ENCODE measurements at places on chromosomes 7 and 10.

GRCh38 chr10:43198682-43199005, 60.4 kb downstream of the CSGALNACT2 start:
- no peak for DNase-seq

GRCh38 chr7:4281231-4281993, 400.7 kb upstream of the FOXK1 start:
- no peak for DNase-seq

DNA sequence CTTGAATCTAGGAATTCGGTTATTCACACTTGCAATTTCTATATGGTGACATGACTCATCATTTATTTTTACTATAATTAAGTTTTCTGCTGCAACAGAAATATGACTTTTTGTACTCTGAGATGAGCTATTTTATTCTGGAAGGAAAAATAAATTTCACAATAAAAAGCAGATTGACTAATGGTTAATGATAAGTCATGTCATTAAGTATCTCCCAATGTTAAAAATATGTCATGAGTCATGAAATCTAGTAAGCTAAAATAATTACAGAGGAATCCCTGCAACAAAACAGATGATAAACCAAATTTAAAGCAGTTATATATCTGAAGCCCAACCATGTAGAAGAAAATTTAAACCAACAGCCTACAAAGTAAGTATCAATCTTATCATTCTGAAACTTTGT, 149.2 kb downstream of the CACNA2D1 start:
- no peak for DNase-seq

DNA sequence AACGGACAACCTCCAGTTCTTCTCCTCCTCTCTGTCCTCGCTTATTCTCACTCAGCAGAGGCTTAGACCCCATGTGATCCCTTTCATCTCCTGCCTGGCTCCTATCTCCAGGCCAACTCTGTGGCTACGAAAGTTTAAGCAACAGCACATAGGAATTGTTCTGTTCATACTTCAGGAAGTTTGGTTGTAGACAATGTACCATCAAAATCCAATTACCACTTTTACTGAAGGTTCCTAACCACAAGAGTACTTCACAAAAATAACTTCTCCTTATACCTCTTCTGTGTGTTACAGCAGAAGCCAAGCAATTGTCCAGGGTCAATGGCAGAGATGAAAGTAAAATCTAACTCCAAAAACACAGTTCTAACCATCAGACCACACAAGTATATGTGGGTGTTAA, 80.0 kb downstream of the SLC25A13 start:
- no peak for DNase-seq

DNA sequence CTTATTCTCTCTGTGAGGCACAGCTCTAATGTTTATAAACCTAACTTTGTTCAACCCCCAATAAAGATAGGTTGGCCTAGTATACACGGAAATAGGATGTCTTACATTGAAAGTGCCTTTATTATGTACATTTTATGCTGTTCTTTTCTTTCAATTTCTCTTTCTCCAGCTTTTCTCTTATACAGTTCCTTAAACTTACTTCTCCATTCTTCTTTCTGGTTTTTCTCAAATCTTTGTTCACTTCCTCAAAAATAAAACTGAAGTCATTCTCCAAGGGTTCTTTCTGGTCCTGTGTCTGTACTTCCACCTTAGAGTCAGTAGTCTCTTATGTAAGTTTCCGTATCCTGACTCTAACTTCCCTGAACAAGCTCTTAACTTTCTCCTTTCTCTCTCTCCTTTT, 29.2 kb upstream of the NAMPT start:
- DNase-seq, result no peak

- no peak for DNase-seq
Measured at GRCh38 chr10:72509941-72510340, 115.9 kb downstream of the MICU1 start.
